Activated CD4-positive, CD25-positive, alpha-beta regulatory T cell treated with anti-CD3 and anti-CD28 coated beads, Interleukin-2, amount 50 U/mL, for 72 hours (primary cell): ENCODE measurements at places on chromosomes 5 and 9.
A peak's percentile ranks its signal among the peaks of the same experiment; 100 is the strongest.

DNA sequence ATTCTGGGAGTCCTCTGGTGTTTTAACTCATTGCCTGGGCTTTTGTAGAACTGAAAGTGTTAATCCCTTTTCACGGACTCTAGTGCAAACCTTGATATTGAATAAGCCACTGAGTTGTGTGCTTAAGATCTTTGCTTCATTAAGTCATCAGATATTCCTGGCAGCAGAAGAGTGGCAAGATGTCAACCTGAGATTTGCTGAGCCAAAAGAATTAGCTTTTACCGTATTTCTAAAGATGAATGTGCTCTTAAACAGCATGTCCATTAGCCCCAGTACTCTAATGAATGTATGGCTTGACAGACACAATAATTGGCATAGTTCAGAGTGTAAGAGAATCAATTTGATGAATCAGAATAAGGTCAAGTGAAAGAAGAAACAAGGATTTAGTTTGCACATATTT, 87.2 kb upstream of the CDH6 start:
- no peak for DNase-seq

DNA sequence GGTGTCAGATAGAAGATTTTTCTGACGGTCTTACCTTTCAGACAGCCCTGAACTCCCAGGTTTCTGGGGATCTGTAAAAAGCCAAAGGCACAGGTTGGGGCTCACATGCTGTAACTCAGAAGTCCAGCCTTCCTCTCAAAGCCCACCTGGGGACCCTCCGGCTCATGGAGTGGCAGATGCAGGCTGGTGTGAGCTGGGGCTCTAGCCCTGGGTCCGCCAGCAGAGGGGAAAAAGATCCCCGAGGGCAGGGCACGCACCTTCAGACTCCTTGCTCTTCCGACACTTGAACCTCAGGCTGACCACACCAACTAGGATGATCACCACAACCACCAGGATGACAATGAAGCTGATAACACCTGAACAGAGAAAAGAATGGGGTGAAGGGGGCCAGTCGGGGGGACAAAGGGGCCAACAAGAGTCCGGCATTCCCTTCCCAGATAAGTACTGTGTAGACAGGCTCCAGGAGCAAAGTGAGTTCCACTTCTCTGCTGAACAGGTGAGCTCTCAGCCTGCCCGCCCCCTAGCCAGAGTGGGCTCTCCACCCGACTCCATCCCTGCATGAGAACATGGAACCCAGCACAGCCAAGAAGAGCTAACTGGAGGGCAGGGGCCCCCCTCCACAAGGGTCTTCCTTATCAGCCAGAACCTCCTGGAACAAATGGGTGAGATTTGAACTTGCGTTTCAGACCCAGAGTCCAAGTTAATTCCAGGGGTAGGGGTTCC, 7.8 kb downstream of the ECSCR start:
- no peak for DNase-seq

- DNase-seq: no peak
Observed at GRCh38 chr9:79583952-79584654, 12.3 kb downstream of the TLE4 start.

- DNase-seq: no peak
Observed at GRCh38 chr5:155738616-155739015, 588.3 kb upstream of the SGCD start.

- peak; percentile 60 for DNase-seq
Observed at GRCh38 chr9:131635285-131635684, 90.0 kb downstream of the PRRT1B start.

DNA sequence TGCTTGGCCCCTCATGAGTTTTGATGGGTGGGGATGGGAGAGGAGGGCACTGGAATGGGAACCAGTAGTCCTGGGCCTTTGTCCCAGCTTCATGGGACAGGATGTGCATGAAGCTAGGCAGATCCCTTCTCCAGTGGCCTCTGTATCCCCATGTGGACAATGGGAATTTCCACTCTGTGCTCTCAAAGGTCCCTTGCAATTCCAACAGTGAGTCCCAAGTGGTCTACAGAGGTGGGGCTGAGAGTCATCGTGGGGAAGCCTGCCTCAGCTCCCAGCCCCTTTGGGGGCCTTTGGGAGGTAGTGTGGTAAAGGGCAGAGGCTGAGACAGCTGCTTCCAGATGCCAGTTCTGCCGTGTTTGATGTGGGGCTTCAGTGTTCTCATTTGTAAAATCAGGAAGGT, 1.9 kb upstream of the PHYHD1 start:
- DNase-seq: no peak

GRCh38 chr9:134456756-134457305, 130.6 kb downstream of the RXRA start:
- no peak for DNase-seq

GRCh38 chr9:114722081-114722621, 40.2 kb upstream of the TEX48 start:
- no peak for DNase-seq

DNA sequence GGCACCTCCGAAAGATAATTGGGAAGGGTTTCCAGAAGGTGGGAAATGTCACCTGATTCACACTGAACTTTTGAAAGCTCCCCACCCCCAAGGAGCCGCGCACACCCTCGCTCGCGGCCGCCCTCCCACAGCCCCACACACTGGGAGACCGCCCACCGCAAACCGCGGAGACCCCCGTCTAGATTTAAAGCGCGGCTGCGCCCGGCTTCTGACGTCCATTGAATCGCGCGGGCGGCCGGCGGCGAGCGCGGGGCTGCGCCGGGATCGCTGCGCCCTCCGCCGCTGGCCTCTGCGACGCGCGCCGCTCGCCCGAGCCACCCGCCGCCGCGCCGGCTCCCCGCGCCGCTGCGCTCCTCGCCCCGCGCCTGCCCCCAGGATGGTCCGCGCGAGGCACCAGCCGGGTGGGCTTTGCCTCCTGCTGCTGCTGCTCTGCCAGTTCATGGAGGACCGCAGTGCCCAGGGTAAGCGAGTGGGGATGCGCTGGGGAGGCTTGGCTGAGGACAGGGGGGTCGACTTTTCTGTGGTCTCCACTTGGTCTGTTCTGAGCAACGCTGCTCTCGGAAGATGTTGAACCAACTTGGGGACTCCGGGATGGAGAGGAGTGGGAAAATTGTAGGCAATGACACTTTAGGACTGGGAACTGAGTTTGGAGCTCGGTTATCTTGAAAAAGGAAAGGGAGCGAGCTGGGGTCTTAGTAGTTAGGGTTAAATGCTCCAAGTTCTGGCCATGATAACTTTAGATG, at the start of gene FST:
TSS of gene FST (plus strand) at position 214 of the 743 bp plus-strand sequence. CDS start at position 377, 163 bp downstream.
- no peak for DNase-seq

GRCh38 chr9:133355881-133356357, 368 bp downstream of the SURF1 start:
- no peak for DNase-seq

DNA sequence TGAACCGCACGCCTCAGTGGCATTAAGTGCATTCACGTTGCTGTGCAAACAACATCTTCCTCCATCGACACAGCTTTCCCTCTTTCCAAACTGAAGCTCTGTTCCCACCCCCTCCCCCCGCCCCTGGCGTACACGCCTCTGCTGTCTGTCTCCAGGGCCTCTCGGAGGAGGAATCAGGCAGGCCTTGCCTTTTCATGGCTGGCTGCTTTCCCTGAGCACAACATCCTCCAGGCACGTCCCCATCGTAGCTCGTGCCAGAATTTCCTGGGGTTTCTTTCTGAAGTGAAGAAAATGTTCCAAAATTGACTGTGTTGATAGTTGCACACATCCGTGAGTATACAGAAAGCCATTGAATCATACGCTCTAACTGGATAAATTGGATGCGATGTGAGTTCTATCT, 22.3 kb upstream of the TMEM250 start:
- no peak for DNase-seq

- no peak for DNase-seq
Observed at GRCh38 chr9:94770334-94770733, 43.8 kb downstream of the AOPEP start.

DNA sequence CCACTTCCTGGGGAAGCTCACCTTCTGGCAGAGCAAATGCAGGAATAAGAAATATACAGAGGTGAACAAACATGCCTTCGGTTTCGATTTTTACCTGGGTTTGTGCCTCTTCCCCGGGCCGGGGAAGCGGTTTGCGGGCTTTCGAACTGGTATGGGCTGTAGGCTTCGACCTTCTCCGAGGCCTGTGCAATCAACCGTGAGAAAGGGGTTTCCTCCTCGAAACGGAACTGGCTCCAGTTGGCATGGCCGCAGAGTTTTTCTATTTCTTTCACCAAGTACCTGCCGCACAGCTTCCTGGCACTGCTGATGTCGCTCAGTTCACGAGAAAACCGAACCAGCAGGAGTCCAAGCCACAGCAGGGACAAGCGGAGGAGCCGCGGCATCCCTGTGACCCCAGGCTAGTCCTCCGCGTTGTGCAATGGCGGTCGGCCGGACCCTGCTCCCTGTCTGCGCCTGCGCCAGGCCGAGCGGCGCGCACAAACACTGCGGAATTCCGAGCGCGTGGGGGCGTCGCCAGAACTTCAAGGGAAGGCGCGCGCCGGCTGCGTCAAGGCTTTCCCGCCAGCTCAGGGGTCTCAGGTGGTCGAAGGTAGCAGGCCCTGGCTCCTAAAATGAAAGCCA, at the start of gene INSL6:
TSS of gene INSL6 (minus strand) at position 420 of the 621 bp plus-strand sequence. CDS start at position 383, 37 bp downstream.
- DNase-seq: no peak

- DNase-seq: no peak
Observed at GRCh38 chr5:152864447-152864846, 459.4 kb upstream of the NMUR2 start.

GRCh38 chr5:115520191-115520590, 24.4 kb downstream of the FEM1C start:
- DNase-seq: no peak

DNA sequence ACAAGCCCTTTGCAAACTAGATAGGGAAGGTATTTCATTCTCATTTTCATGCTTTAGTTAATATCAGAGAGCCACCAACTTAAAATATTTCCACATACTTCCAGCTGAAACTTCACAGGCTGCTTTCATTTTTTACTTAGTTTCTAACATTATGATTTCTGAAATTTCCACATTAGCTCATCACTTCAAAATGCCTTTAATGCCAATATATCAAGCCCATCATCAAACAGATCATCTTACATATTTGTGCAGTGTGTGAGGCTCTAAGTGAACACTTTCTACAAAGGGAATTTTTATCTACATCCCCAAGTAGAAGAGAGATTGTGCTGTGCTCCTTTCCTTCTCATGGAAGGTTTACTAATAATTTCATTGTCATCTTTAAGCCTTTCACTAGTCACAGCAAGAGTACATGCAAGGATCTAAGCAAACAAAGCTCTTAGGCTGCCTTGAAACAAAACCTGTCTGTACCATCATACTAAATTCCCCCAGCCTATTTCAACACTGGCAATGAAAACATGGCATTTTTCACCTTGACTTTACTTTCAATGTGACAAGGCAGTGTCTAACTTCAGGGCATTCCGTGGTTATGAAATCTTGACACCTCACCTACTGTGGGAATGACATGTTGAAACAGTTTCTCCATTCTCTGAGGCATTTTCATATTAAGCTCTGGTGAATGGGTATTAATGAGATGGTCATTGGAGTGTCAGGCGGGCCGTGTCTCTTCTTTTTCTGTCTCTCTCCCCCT, 45.4 kb downstream of the PPP2R2B start:
- no peak for DNase-seq

DNA sequence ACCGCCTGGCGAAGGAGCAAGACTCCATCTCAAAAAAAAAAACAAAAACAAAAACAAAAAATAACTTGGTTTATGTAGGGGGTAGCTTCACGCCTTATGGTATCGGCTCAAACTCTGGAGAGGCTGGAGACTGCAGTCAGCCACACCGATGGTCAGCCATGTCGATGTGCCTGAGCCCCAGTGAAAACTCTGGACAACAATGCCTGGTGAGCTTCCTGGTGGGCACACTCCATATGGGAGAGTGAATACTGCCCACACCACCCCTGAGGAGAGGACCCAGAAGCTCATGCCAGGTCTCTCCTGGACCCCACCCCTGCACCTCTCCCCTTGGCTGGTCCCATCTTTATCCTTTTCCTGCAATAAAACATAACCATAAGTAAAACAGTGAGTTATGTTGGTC, 19.6 kb downstream of the IPPK start:
- DNase-seq: no peak

- no peak for DNase-seq
Observed at GRCh38 chr9:103992938-103993579, 101.0 kb upstream of the SMC2 start.

DNA sequence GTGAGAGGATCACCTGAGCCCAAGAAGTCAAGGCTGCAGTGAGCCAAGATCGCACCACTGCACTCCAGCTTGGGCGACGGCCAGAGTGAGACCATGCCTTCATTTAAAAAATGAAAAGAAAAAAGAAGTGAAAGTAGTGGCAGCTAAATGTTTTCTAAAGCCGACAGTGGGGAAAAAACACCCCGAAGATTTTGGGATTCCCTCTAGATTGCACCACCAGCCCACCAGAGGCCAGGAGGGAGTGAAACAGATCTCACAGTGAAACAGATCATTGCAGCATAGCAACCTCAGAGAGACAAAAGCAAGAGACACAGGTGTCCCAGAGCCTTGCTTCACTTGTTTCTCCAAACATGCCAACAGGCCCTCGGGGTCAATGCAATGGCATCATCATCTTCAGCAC, 156.8 kb downstream of the PAX5 start:
- no peak for DNase-seq

DNA sequence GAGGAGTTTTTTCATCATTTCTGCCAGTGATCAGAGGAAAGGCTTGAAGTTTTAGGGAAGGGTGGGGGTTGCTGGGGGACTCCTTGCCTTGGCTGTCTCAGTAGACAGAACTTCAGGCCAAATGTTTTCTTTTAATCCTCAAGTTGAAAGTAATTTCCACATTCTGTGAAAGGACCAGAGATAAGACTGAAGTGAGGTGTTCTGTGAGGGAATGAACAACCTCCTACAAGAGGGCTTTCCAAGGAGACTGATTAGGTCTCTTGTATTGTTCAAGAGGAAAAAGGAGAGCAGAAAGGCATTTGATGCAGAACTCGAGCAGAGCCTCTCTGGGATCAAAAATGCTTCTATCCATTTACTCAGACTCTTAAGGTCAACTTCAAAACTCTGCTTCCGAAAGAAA, 282.1 kb upstream of the ATP10B start:
- no peak for DNase-seq

DNA sequence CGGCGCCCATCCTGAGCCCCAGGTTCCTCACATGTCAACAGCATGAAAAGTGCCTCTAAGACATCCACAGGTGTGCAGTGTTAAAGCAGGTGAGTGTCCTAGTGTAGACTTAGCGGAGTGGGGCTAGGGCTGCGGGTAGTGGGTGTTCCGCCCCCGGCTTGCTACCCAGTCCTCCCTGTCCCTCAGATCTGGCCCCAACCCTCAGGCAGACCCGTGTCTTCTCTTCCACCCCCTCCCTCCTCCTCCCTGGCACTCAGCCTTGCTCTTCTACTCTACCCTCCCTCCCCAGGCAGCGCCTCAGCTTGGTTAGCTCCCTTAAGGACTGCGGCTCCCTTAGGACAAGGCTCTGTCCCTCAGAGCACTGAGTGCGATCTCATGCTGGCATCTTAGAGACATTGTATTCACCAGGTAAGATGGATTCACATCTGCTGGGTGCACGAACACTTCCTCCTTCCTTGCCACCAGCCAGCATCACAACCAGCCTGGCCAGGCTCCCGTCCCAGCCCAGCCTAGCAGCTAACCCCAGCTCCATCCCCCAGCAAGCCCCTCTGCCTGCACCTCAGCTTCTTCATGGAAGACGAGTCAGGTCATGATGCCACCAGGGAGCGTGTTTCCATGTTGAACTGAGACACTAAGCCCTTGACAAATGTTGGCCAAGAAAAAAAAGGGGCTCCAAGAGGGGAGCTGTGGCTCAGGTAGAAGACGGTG, 46.8 kb downstream of the NSUN2 start:
- DNase-seq: no peak

- DNase-seq: peak; percentile 42
Observed at GRCh38 chr9:78035383-78035993, 3.9 kb upstream of the GNAQ start.

- no peak for DNase-seq
Observed at GRCh38 chr5:151140686-151141459, 16.7 kb downstream of the ANXA6 start.

GRCh38 chr9:93648181-93648580, 71.8 kb downstream of the PHF2 start:
- DNase-seq: no peak
